ENCODE measurements at places on chromosomes 1 and 21.

DNA sequence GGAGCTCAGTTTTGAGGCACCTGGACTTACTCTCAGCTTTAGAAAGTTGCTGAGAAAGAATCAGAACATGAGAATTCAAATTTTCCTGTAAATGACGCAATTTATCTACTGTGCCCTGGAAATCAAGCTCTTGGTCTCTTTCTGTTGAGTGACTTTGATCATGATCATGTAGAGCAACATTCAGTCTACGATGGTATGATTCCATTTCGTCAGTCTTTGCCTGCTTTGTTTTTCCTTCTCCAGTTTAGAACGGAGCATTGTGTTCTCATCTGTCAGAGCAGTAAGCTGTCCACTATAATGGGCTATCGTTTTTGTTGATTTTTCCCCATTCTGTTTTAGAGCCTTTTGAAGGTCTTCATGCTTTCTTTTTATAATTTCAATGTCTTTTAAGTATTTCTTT is 20.7 kb downstream of the SFT2D2 start:
- DNase-seq = no peak

GRCh38 chr1:211687462-211688215 is 12.2 kb upstream of the NEK2 start:
- no peak for DNase-seq

GRCh38 chr1:152145769-152146168 is 13.3 kb downstream of the RPTN start:
- DNase-seq = no peak

DNA sequence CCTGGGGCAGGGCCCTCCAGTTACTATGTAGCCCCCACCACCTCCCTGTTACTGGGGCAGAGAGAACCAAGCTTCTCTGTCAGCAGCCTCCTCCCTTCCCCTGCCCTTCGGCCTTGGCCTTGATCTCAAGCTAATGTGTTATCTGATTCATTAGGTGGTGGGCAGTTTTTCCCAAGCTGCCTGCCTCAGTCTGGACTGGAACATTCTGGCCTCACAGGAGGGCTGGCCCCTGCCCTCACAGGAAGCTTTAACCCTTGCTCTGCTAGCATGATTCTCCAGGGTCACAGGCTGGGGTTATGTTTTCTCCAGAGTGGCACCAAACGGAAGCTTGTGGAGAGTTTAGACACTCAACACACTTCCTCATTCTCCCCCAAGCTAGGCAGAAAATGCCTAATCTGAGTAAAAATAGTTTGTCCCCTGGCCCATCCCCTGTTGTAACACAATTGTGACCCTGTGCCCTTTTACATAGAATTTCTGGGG is 37.2 kb upstream of the SLC6A9 start:
- DNase-seq = no peak
